ENCODE measurements at places on chromosomes 16 and 17. TPM values are rescaled to one million over a fixed set of nuclear protein-coding genes. Genes with fewer than 3 reads are reported as not detected.

C16orf78 gene
- total RNA-seq: not detected

EPOP gene
- 2.6 TPM for total RNA-seq

GRCh38 chr17:47213540-47213939, 4.4 kb downstream of the MYL4 start:
- no peak for DNase-seq

DNA sequence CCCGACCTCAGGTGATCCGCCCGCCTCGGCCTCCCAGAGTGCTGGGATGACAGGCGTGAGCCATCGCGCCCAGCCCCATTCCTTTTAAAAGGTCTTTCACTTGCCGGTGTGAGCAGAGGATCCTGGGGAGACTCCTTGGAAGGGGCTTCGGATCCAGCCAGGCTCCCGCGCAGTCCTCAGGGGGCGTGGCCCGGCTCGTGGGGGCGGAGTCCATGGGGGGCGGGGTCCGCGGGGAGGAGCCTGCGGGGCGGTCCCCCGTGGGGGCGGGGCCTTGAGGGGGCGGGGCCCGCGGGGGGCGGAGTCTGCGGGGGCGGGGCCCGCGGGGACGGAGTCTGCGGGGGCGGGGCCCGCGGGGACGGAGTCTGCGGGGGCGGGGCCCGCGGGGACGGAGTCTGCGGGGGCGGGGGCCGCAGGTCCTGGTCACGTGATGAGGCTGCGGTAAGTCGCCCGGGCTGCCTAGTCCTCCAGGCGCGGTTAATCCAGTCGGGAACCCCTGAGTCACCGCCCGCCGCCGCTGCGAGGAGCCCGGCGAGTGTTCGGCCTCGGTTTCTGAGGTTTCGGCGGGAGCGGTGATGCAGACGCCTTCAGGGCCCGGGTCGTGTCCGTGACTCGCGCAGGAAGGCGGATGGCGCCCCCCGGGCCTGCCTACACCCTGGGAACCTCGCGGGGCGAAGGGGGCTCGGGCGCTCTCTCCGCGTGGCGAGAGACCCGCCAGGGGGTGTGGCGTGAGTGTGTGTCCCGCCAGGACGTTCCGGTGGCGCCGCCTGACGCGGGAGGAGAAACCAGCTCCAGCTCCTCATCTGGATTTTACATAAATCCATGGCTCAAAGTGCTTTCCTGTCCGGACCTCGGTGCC, 23.6 kb upstream of the ABR start:
- no peak for DNase-seq

DNA sequence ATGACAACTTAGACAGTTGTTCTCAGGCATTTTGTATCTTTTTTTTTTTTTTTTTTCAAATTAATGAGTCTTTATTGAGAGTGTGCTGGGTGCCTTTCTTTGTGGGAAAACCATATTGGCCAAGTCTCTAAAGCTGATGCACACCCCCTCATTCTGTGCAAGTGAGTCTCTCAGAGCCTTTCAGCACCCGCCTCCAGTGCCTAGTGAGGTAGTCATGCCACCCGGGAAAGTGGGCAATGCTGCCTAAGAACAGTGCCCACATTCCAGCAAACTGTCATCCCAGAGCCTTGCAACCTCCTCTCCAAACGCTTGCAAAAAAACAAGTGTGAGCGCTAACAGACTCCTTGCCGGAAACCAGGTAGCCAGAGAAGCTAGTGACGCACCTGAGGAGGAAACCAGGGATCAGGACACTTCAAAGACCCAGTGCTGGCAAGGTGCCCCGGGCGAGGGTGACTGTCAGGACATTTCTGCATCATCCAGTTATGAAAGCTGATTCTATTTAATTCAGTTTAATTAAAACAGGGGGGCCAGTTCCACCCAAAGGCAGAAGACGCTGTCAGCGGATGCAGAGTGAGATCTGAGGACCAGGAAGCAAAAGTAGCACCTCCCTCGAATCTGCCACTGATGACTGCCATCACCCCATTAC, 34.9 kb downstream of the SMARCE1 start:
- DNase-seq: no peak

DNA sequence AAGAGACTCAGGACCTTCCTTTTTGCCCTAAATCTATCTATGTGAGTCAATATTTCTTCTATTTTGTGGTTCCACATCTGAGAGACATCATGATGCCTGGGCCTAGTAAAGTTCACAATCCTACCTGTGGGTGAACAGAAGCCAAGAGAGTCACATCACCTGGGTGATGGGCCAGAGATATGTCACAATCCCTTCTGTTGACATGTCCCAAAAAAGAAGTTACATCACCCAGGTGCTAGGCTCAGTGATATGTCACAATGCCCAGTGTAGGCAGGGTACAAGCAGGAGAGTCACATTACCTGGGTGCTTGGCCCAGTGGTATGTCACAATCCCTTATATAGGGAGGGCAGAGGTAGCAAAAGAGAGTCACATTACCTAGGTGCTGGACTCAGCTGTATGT, 2101.9 kb downstream of the TP53TG3F start:
- no peak for DNase-seq

GRCh38 chr17:48505788-48506187, 25.0 kb downstream of the HOXB1 start:
- peak; percentile 63 for DNase-seq

DNA sequence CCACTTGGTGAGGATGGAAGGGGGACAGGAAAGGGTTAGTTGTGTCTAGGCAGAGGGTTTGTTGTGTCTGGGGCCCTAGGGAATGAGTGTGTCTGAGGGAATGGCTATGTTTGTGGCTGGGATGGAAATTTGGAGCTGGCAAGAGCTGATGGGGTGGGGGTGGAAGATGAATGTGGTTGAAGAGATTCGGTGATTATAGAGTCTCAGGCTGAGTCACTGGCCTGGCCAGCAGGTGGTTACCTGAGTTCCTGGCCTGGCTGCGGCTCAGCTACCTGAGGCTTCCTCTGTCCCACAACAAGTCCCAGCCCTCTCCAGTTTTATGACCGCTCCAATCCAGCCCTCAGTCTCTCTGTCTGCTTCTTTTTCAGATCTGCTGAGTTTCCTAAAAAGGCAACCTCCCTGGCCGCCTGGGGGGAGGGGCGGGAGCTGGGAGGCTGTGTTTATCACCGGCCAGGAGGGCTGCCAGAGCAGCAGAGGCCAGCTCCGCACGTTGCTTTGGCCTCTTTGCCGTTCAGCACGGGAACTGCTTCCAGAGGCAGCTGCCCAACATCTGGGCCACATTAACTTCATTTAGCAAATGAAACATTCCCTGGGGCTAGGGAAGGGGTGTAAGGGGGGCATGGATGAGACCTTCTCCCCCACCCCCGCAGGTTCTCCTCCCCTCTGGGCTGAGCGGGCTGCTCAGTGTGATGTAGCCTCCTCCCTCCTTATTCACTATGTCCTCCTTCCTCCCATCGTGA, 21.8 kb downstream of the ITGB3 start:
- DNase-seq: no peak

DNA sequence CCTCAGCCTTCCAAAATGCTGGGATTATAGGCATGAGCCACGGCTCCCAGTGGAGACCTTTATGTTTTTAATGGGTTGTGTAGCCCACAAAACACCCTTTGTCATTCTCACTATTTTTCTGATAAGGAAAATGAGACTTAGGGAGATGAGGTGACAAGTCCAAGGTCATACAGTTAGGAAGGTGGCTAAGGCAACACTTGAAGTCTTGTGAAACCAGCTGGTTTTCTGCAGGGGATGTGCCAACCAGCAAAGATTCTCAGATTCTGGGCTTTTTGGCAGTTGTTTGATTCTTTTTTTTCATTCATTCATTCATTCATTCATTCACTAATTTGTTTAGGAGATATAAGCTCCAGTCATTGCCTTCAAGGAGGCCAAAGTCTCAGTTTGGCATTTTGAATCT, 10.0 kb upstream of the PHOSPHO1 start:
- DNase-seq: no peak

GRCh38 chr17:17356149-17356930, 53.2 kb downstream of the NT5M start:
- DNase-seq: peak; percentile 58

DNA sequence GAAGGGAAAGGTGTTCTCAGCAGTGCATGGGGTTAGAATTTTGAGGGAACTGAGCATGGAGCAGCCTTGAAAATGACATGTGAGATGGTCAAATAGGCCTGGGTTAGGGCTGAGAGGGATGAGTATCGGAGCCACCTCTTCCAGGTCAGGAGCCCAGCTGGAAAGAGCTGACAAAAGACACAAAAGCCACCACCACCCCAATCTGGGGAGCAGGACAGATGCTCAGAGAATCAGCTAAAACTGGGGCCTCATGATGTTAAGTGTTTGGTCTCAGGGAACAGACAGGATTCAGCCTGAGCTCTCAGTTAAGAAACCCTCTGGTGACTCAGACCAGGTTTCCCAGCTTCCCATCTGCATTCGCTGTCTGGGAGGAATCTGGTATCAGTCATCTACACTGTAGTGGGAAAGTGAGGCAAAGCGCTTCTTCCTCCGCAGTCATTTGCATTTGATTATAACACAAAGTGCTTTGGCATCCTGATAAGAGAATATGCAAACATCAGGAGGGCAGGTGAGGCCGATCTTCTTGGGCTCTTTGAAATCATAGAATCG, 2.6 kb downstream of the WNT9B start:
- no peak for DNase-seq
